ENCODE measurements at places on chromosomes 2 and 18.

DNA sequence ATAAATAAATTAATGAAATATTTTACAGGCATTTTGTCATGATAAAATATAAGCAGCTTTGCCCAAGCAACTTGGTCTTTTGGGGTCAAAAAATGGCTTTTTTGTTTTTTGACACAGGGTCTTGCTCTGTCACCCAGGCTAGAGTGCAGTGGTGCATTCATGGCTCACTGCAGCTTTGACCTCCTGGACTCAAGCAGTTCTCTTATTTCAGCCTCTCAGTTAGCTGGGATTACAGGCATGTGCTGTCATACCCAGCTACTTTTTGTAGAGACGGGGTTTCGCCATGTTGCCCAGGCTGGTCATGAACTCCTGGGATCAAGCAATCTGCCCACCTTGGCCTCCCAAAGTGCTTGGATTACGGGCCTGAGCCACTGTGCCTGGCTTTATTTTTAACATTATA is 51.0 kb downstream of the ABI2 start:
- no peaks in the 10 kb centered on the region for H3K36me3 ChIP-seq
- no peaks in the 10 kb centered on the region for H3K27me3 ChIP-seq
- no peaks in the 10 kb centered on the region for H3K4me1 ChIP-seq
- no peak for DNase-seq

GRCh38 chr2:70473101-70473722 is 80.4 kb downstream of the TGFA start:
- H3K27me3 ChIP-seq, result no peaks in the 10 kb centered on the region
- H3K4me1 ChIP-seq, result peaks cover 25% of the 10 kb centered on the region

DNA sequence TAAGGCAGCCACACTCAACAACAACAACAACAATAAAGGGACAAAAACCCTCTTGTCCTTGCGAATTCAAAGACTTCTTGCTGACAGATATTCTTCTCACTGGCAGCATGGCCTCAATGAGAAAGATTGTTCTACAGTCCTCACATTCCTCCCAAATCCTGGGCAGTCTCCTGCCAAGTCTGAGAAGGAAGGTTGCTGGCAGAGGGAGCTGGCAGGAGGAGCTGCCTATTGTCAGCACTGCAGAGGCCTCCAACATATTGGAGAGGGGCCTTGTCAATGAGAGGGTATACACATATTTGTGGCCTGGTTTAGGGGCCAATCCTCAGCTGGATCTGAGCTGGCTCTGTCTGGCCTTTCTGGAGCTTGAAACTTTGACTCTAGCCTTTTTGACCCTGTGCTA is 63.5 kb downstream of the LAMA3 start:
- no peak for DNase-seq
- no peak overlapping the region for H3K27ac ChIP-seq
- no peaks in the 10 kb centered on the region for H3K27me3 ChIP-seq
- H3K4me3 ChIP-seq, result no peak overlapping the region
- H3K36me3 ChIP-seq, result no peaks in the 10 kb centered on the region

DNA sequence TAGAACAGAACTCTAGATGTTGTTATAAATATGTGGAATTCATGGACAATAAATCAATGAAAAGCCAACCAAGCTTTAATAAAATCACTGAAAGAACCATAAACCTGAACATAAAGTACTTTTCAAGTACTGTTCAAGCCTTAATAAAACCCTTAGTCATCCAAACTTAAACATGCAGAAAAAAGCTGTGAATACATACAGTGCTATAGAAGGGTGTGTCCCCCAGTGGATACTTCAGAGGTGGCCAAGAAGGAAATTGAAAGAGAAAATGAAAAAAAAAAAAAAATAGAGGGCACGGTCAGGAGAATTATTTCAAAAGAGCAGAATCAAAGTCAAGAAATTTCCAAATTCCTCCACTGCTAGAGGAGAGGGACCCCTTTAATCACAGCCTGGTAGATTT is 141.1 kb downstream of the SP100 start:
- no peaks in the 10 kb centered on the region for H3K4me1 ChIP-seq
- no peak overlapping the region for H3K4me3 ChIP-seq
- H3K36me3 ChIP-seq, result no peaks in the 10 kb centered on the region
- no peak overlapping the region for H3K27ac ChIP-seq

GRCh38 chr2:194424683-194425209 is 1232.3 kb upstream of the SLC39A10 start:
- H3K27me3 ChIP-seq, result no peaks in the 10 kb centered on the region
- H3K4me1 ChIP-seq, result no peaks in the 10 kb centered on the region
- no peak overlapping the region for H3K27ac ChIP-seq

DNA sequence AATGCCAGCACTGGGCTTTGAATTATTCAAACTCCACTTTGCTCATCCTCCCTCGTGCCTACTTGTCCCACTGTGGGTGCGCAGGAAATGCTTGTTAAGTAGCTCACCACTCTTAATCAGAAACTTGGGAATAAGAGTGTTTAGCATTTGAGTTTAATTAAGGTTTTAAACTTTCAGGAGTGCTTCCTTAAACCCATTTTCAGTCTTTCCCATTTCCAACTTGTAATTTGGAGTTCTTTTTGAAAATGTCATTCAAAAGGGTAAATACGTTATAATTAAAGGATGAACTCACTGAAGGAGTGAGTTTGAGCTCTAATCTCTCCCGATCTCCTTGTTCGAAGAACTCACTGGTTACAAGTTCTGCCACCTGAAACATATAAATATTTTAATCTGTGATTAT is 276.6 kb downstream of the AGPS start:
- H3K4me1 ChIP-seq, result no peaks in the 10 kb centered on the region
- no peak overlapping the region for H3K4me3 ChIP-seq
- no peak overlapping the region for H3K27ac ChIP-seq
- H3K36me3 ChIP-seq, result no peaks in the 10 kb centered on the region

- H3K4me1 ChIP-seq, result peaks cover 34% of the 10 kb centered on the region
- no peaks in the 10 kb centered on the region for H3K27me3 ChIP-seq
- no peak overlapping the region for H3K4me3 ChIP-seq
- peaks cover 9% of the 10 kb centered on the region for H3K36me3 ChIP-seq
Observed at GRCh38 chr2:231713730-231714638, 5.7 kb downstream of the PTMA start.

GRCh38 chr2:233003658-233004555 is 9.1 kb downstream of the NGEF start:
- H3K36me3 ChIP-seq, result no peaks in the 10 kb centered on the region
- no peaks in the 10 kb centered on the region for H3K4me1 ChIP-seq
- no peak overlapping the region for H3K27ac ChIP-seq

DNA sequence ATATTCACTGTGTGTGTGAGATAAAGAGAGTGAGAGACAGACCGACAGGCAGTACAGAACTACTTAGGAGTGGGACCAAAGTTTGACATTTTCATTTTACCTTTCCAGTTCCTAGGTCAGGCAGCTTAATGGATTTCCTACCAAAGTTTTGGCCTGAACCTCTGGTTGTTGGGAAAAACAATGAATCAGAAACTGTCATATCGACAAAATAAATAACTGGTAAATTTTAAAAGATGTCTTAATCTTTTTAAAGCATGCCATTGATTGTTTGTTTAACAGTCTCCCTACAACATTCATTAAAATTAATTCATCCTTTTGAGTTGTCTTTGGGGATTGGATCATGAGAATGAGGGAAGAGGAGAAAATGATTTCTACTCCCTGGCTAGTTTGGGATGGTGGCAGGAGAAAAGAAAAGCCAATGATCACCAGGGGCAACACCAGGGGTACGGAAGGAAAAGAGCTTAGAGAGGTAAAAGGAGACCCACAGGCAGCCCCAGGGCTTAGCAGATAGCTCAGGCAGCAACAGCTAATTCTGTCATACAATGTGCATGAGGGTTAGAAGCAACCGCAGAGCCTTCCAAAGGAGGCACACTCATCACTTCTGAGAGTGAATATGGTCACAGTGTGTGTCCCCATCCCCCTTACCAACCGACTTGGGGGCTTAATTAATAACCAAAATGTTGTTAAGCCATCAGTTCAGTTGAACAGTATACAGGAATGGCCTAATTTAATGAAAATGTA is 98.5 kb downstream of the CCDC141 start:
- H3K4me1 ChIP-seq, result no peaks in the 10 kb centered on the region
- no peak overlapping the region for H3K27ac ChIP-seq
- DNase-seq, result no peak
- no peaks in the 10 kb centered on the region for H3K27me3 ChIP-seq
- H3K4me3 ChIP-seq, result no peak overlapping the region

GRCh38 chr2:204228169-204228886 is 291.8 kb downstream of the ICOS start:
- DNase-seq, result no peak
- H3K4me1 ChIP-seq, result no peaks in the 10 kb centered on the region

DNA sequence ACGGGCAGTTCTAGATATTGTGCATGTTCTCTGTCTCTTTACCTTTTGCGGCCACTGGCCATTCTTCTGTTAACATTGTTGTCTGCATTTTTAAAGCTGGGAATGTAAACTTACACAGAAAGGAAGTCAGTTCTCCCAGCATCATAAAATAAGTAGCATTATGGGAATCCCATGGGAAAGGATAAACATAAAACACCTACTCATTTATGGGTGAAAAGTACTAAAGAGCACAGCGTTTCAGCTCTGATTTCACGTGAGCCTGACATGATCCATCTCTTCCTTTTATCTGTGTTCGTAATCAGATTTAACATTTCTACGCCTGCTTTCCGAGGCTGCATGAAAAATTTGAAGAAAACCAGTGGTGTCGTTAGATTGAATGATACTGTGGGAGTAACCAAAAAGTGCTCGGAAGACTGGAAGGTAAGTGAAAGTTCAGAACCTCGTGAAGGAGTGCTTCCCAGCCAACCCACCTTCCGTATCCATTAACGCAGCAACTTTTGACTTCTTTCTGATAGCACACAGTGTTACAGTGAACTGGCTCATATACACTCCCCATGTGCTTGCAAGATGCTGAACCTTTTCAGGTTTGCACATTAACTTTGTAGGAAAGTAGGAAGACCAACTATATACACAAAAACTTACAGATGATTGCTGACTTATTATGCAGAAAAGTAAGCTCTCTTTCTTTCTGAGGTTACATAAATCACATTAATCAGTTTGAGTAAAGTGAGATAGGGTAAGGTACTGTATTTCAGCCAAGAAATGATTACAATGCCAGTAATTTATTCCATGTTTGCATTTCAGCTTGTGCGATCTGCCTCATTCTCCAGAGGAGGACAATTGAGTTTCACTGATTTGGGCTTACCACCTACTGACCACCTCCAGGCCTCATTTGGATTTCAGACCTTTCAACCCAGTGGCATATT is 86.5 kb upstream of the TTC39C start:
- H3K4me3 ChIP-seq, result no peak overlapping the region
- no peaks in the 10 kb centered on the region for H3K27me3 ChIP-seq
- peaks cover 16% of the 10 kb centered on the region for H3K4me1 ChIP-seq

- H3K4me1 ChIP-seq, result no peaks in the 10 kb centered on the region
- H3K36me3 ChIP-seq, result no peaks in the 10 kb centered on the region
- no peak overlapping the region for H3K27ac ChIP-seq
- no peak overlapping the region for H3K4me3 ChIP-seq
Observed at GRCh38 chr18:6602365-6602764, 127.2 kb upstream of the ARHGAP28 start.

- no peak overlapping the region for H3K4me3 ChIP-seq
- no peak for DNase-seq
- no peak overlapping the region for H3K27ac ChIP-seq
Observed at GRCh38 chr2:14902953-14903352, 270.4 kb downstream of the LRATD1 start.

DNA sequence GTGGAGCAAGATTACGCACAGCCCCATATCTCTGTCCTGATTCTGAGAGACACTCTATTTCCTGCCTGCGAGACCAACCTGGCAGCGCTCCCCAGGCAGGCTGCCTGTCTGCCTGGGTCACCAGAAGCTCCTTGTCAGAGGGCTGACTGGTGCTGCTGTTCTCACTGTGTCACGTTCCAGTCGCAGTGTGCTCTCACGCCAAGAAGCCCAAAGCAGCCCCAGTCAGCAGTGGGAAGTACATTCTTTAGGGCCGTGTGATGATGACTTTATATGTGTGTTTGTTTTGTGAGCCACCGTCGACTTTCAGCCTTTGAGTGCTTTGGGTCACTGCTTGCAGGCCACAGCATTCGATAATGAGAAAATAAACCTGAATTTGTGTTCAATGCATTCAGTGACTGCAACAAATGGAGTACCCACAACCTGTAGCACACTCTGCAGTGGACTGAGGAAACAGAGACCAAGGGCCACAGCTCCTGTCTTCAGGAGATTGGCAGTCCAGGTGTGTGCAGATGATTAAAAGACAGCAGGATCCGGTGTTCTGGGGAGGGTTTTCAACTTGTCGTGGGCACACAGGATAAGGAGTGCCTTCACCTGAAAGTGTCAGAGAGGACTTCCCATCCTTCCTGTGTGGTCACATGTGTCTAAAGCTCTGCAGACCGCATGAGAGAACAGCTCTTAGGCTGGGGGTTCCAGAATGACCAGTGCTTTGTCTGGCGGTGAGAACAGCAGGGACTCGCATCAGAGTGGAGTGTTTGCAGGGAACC is 4.8 kb downstream of the TNFRSF11A start:
- no peak overlapping the region for H3K4me3 ChIP-seq
- no peaks in the 10 kb centered on the region for H3K36me3 ChIP-seq
- peaks cover 34% of the 10 kb centered on the region for H3K27me3 ChIP-seq
- H3K4me1 ChIP-seq, result peaks cover 13% of the 10 kb centered on the region
- DNase-seq, result no peak

DNA sequence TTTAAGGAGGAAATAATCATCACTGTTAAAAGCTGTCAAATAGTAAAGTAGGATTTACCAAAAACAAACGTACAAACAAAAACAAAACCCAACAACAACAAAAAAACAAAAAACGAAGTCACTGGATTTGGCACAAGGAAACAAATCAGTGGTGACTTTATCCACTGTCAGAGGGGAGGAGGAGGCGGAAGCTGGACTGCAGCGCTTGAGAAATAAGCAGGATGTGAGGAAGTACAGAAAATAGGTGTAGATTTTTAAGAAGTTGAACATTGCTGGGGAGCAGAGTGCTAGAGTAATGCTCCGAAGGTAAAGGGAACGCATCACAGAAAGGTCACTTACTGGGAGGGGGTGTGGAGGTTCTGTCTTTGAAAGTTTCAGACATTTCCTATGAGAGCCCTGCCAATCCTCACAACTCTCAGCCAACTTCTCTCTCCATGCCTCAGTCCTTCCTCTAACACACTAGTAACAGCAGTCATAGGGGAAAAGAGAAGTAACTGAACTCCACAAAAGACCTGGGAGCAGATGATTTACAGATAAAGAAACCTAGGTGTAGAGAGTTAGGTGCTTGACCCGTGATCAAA is 220.2 kb upstream of the SMAD7 start:
- DNase-seq, result no peak
- H3K4me3 ChIP-seq, result no peak overlapping the region
- H3K4me1 ChIP-seq, result no peaks in the 10 kb centered on the region

Measured in effector memory CD4-positive, alpha-beta T cell (primary cell).